ENCODE measurements at places on chromosomes 12 and 14.
A peak's percentile ranks its signal among the peaks of the same experiment; 100 is the strongest.

DNA sequence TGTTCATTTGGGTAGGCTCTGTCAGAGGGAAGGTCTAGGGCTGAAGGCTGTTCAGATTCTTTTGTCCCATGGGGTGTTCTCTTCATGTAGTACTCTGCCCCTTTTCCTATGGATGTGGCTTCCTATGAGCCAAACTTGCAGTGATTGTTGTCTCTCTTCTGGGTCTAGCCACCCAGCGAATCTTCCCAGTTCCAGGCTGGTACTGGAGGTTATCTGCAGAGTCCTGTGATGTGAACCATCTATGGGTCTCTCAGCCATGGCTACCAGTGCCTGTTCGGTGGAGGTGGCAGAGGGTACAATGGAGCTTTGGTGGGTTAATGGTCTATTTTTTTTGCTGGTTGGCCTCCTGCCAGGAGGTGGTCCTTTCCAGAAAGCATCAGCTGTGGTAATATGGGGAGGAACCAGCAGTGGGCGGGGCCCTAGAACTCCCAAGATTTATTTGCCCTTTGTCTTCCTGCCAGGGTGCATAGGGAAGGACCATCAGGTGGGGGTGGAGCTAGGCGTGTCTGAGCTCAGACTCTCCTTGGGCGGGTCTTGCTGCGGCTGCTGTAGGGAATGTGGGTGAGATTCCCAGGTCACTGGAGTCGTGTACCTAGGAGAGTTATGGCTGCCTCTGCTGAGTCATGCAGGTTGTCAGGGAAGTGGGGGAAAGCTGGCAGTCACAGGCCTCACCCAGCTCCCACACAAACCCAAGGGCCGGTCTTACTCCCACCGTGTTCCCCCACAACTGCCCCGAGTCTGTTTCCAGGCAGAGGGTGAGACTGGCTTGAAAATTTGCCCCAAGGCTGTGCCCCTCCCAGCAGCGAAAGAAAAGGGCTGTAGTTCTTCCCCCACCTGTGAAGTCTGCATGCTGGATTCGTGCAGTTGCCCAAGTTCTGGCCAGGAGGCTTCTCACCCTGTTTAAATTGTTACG is 17.5 kb downstream of the MTRFR start:
- DNase-seq = no peak

DNA sequence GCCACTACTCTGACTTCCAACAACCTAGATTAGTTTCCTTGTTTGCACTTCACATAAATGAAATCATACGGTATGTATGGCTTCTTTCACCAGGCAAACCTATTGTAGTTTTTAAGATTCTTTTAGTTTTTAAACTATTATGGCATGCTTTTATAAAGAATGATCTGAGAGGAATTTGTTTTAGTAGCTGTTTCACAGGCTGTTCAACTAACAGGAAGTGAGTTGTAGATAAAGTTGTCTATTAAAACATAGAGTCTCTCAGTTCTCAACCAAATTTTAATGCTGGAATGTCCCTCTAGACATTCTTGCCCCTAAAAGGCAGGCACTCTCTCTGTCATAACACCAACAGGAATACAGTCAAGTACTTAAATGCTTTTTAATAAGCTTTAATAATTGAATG is 102.7 kb upstream of the DACT1 start:
- no peak for DNase-seq

- DNase-seq = no peak
Measured at GRCh38 chr14:59251811-59252771, 63.6 kb downstream of the DAAM1 start.

DNA sequence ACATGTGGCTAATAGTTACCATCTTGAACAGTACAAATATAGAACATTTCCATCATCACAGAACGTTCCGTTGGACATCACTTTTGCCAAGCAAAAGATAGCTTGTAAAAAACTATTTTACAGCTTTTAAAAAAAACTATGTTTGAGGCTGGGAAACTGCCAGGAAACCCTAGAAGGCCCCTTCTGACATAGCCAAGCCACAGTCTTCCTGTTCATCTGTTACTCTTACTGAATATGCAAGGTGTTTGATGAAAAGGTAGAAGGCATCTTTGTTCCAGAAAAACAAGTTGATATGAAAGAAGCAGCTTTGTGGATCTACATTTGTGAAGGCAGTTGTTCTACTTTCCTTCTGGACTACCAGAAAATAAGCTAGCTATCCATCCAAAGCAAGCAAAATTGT is 23.6 kb upstream of the WNK1 start:
- peak; percentile 54 for DNase-seq

DNA sequence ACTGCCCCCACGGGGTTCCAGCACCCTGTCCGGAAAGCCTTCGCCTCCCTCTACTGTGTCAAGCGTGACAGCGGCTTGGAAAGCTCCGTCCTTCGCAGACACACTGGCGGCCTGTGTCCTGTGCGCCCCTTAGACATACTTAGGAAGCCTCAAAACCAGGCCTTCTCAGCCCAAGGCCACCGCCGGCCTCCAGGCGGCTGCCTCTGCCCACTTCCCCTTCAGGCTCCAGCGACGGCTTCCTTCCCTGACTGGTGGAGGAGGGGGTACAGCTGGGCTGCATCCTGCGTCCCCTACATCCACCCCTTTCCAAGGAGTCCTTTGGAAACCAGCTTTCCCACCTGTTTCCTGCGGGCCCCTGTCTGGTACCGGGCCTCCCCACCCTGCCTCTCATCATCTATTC is 2.5 kb upstream of the CACNA2D4 start:
- no peak for DNase-seq

GRCh38 chr12:40733871-40734270 is 41.6 kb downstream of the CNTN1 start:
- DNase-seq = no peak

- DNase-seq = no peak
Measured at GRCh38 chr14:94097091-94097490, 13.4 kb upstream of the IFI27 start.

GRCh38 chr12:109222496-109222895 is 86.6 kb downstream of the FOXN4 start:
- no peak for DNase-seq

DNA sequence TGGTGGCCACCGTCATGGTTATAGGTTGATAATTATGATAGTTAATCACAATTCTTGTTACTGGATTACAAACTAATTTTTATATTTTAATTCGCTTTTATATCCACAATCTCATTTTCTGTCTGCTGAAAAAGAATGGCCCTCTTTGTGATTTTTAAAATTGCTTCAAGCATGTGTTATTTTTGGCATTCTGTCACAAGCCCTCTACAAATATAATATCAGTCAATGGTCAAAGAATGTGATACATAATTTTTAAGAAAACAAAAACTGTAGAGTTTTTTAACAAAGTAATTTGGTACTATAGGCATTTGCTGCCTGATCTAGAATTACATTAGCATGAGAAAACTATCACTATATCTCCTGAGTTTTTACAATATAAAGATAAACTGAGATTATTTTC is 352.0 kb upstream of the TMTC1 start:
- no peak for DNase-seq

GRCh38 chr12:75738486-75738885 is 227.1 kb upstream of the KRR1 start:
- peak; percentile 15 for DNase-seq
